ENCODE measurements at places on chromosomes 12 and 14.

- DNase-seq: no peak
These were observed 175.3 kb downstream of the PRKD1 start for GRCh38 chr14:29752221-29752923.

DNA sequence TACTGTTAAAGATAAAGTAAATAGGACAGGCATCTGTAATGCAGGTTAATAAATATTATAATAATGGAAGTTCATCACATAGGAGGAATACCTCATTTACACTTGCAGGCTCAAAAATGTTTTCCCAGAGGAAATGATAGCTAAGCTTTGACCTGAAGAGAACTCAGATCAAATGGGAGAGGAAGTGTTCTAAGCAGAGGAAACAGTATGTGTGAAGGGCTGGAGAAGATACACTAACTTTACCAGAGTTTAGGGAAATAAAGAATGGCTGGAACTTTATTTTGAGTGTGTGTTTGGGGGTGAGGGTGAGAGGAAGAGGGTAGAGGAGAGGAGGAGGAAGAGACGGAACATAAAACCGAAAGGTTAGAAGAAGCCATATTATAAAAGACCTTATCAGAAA lies 34.0 kb upstream of the AP4S1 start:
- DNase-seq: no peak

DNA sequence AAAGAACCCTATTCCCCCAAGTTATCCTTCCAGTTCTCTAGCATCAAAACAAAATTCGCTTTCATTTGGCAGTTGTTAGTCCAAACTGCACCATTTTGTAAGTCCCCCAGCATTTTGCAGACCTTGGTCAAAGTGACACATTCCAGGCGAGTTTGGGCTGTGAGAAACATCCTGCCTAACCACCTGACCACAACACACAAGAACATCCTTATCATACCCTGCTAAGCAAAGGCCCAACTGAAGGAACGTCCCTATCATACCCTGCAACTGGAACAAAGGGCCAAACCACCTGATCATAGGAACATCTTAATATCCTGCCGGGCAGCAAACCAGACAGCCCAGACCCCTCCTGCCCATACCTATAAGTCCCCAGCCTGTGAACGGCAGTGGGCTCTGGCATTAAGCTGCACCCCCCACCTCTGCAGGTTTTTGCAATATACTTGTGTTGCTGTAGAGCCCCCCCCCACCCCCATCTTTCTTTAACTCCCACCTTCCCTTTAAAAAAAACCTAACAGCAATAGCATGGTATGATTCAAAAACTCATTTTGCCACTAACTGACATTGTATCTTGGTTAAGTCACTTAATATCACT lies 2.7 kb downstream of the PCNX4 start:
- no peak for DNase-seq

DNA sequence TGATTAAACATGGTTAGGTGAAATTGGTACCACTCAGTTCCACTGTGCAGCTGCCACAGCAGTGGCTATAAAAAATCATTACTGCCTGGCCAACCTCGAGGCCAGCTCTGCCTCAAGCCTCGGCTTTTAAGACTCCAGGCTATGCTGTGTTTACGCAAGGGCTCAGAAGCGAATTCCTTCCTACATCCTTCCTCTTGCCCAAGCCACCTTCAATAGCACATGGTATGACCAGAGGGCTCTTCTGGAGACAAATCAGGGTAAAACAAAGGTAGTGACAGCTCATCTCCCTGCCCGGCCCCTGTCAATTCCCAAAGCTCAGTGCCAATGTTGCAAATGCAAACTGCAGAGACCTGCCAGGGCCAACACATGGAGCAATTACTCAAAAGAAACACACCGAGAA lies 31.9 kb downstream of the NUAK1 start:
- no peak for DNase-seq

DNA sequence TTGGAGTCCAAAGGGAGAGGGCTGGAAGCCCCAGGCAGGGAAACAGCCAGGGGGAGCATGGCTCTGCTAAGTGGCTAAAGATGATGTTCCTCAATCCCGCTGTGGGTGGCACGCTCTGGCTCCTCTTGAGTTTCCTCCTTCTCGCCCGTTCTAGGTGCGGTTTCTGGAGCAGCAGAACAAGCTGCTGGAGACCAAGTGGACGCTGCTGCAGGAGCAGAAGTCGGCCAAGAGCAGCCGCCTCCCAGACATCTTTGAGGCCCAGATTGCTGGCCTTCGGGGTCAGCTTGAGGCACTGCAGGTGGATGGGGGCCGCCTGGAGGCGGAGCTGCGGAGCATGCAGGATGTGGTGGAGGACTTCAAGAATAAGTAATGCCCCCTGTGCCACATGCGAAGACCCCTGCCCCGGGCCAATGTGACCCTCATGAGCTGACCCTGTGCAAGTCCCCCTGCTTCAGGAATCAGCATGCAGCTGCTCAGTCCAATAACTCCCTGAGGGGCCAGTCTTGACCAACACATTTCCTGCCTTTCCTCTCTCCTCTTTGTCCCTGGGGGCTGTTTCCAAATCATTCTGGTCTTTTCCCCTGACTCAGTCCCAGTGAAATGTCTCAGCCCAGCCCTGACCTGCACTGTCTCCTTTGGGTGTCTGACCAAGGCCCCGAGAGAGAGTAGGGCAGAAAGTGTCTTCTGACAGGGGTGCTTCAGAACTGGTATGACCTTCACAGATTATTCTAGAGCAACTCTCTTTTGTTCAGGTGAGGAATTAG lies 2.1 kb downstream of the KRT7 start:
- DNase-seq: no peak

DNA sequence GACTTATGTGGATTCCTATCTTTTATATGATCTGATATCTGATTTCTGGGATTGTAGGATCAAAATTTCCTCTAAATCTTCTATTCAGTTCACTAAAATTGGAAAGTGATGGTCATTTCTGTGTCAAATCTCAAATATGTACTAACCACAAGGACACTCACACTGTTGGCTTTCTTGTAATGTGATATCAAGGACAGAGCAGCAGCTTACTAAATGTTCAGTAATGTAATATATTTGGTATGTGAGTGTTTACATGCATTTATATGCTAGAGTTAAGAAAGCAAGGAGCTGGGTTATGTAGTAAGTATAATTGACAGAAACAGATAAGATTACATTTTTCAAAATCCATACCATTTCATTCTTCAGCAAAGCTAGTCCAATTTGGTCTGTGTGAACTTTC lies 16.5 kb downstream of the PUS7L start:
- no peak for DNase-seq

- DNase-seq: no peak
These were observed 2.8 kb downstream of the GPR19 start for GRCh38 chr12:12693111-12693671.
